ENCODE measurements at places on chromosomes 3 and 15. TPM values are rescaled to one million over a fixed set of nuclear protein-coding genes. Genes with fewer than 3 reads are reported as not detected.

Gene CAPN3
- total RNA-seq = 6.7 TPM

Gene PAQR5
- 0.32 TPM for total RNA-seq

Gene HTR3E
- total RNA-seq = not detected

Gene DLEC1
- total RNA-seq = 0.42 TPM

Gene PARP15
- total RNA-seq = 2.3 TPM

Gene CRABP1
- total RNA-seq = not detected

DNA sequence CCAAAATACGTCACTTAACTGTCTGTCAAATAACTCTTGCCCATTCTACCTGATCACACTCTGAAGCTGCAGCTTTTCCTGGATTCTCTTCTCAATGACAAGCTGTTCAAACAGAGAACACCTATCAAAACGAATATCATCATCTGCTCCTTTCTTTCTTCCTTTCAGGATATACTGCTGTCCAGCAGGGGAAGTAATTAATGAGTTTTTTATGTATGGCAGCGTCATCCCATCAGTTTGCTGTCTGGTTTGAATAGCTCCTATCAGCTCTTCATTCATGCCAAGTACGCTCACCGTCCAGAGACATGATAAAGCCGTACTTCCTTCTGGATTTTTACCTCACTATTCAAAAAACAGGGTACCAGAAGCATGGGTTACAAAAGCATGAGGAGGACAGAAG is at the start of gene CHRM5:
TSS of gene CHRM5 (plus strand) at position 274 of the 400 bp plus-strand sequence. CDS start 94,221 bp downstream, outside the sequence.
- no peaks in the 10 kb centered on the region for H3K27me3 ChIP-seq
- H3K27ac ChIP-seq = no peak within 1 kb of the TSS
- no peaks in the 10 kb centered on the region for H3K4me1 ChIP-seq
- DNase-seq = no peak
- no peaks in the 10 kb centered on the region for H3K36me3 ChIP-seq

GRCh38 chr3:4290272-4290893 is 12.8 kb upstream of the SETMAR start:
- no peaks in the 10 kb centered on the region for H3K36me3 ChIP-seq
- no peaks in the 10 kb centered on the region for H3K27me3 ChIP-seq
- no peaks in the 10 kb centered on the region for H3K4me1 ChIP-seq
- H3K27ac ChIP-seq = no peak overlapping the region
- no peak for DNase-seq

DNA sequence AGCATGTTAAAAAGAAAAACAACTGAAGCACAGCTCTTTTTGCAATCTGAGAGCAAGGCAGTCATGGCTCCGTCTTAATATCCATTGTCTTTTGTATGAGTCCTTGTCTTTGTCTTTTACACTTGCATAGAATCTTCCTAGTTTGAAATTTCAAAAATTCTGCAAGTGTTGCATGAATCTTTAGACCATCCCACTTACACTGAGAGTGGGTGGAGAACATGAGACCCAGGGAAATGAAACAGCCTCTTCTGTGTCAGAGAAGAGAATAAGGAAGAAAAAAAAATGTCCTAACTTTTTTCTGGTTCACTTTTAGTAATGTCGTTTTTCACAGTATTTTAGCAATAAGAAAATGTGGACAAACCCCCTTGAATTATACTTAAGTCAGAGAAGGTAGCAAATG is 12.1 kb upstream of the DCLK3 start:
- H3K27me3 ChIP-seq = no peaks in the 10 kb centered on the region
- H3K36me3 ChIP-seq = no peaks in the 10 kb centered on the region
- no peak overlapping the region for H3K4me3 ChIP-seq
- H3K4me1 ChIP-seq = no peaks in the 10 kb centered on the region

DNA sequence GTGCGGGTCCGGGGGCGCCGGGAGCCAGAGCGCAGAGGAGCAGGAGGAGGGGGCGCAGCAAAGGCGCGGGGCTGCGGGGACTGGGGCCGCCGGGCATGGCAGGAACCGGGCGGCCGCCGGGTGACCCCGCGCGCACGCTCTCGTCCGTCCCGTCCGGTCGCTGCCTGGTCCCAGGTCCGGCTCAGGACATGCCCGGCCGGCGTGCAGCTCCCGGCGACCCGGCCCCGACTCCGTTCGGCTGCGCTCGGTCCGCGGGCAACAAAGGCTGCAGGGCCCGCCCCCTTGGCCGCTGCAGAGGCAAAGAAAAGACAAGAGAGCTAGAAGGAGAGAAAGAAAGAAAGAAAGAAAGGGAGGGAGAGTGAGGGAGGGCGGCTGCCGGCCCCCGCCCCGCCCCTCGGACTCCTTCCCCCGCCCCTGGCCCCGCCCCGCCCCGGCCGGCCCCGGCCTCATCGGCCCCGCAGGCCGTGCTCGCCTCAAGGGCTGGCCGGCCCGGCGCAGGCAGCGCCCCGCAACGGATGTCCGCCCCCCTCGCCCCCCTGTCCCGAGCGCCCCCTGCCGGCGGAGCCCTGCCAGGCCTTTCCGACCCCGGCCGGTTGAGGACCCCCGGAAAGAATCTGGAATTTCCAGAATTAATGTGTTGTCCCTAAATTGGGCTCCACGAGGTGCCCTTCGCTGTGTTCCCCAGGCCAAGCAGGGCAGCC is at the start of gene ADAMTS7:
TSS of gene ADAMTS7 (minus strand) at position 341 of the 701 bp plus-strand sequence. CDS start at position 97, 244 bp downstream.
- H3K36me3 ChIP-seq = no peaks in the 10 kb centered on the region
- peak within 1 kb of the TSS; percentile 81 for H3K27ac ChIP-seq
- H3K4me3 ChIP-seq = peak within 1 kb of the TSS; percentile 82
- H3K4me1 ChIP-seq = peaks cover 17% of the 10 kb centered on the region
- DNase-seq = no peak
- no peaks in the 10 kb centered on the region for H3K27me3 ChIP-seq

DNA sequence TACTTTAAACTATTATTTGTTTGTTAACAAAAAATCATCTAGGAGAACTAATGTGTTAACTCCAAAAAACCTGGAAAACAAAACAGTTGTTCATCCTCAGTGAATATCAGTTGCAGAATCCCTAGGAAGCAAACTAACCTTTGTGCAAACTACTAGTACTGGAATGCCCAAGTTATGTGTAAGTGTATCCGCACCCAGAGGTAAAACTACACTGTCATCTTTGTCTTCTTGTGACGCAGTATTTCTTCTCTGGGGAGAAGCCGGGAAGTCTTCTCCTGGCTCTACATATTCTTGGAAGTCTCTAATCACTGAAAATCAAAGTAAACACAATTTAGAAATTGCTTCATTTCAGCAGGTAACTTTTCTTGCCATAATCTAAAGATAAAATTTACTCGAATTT is 29.8 kb downstream of the DYNC1LI1 start:
- peaks cover 7% of the 10 kb centered on the region for H3K4me1 ChIP-seq
- no peaks in the 10 kb centered on the region for H3K27me3 ChIP-seq
- no peak for DNase-seq
- no peak overlapping the region for H3K4me3 ChIP-seq
- H3K36me3 ChIP-seq = peaks cover 13% of the 10 kb centered on the region
- no peak overlapping the region for H3K27ac ChIP-seq

DNA sequence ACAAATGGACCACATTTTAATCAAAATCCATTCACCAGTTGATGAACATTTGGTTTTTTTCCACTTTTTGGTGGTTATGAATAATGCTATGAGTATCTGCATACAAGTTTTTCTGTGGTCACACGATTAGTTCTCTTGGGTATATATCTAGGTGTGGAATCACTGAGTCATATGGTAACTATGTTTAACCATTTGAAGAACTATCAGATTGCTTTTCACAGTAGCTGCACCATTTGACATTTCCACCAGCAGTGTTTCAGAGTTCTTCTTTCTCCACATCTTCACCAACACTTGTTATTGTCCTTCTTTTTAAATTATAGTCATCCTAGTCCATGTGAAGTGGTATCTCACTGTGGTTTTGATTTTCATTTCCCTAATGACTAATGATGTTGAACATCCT is 33.3 kb upstream of the ATG7 start:
- H3K4me1 ChIP-seq = no peaks in the 10 kb centered on the region
- H3K27ac ChIP-seq = no peak overlapping the region
- no peak for DNase-seq
- no peak overlapping the region for H3K4me3 ChIP-seq

Data from esophagus muscularis mucosa (tissue), 4 donors.